ENCODE measurements at places on chromosomes 5 and 9. TPM values are rescaled to one million over a fixed set of nuclear protein-coding genes. Genes with fewer than 3 reads are reported as not detected.

The CARD6 gene
- 4.3 TPM for total RNA-seq

The BAAT gene
- not detected for total RNA-seq

The CDX1 gene
- not detected for total RNA-seq

The RAI14 gene
- total RNA-seq: 0.12 TPM

The TPPP gene
- total RNA-seq: 0.05 TPM

The SLC4A9 gene
- 0.68 TPM for total RNA-seq

The NR5A1 gene
- not detected for total RNA-seq

The ANKRD18A gene
- 3.3 TPM for total RNA-seq

The SPINK4 gene
- total RNA-seq: not detected

The SLC6A18 gene
- not detected for total RNA-seq
